ENCODE measurements at places on chromosomes 7 and 10. TPM values are rescaled to one million over a fixed set of nuclear protein-coding genes. Genes with fewer than 3 reads are reported as not detected.

GRCh38 chr7:96397936-96398598 lies 76.2 kb upstream of the SLC25A13 start:
- DNase-seq, result no peak

DNA sequence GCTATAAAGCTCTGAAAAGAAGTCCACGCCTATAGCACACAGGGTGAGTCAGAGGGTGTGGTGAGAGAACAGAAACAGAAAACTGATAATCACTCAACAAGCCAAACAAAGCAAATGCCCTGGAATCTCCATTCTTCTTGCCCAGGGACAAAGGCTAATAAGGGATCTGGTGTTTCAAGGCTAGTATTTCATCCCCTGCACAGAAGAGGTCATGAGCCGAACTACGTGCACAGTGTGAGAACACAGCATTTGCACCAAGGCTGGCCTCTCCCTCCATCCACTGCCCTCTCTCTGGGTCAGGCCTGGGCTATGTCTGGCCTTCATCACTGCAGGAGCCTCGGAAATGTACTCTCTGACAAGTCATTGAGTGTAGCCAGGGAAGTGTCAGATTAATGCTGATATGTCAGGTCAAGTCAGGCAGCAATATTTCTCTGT lies 42.7 kb downstream of the PRR15 start:
- no peak for DNase-seq

LOXL4 gene
- polyA plus RNA-seq, result 0.24 TPM

- DNase-seq, result no peak
Observed at GRCh38 chr7:80428161-80429054, 83.5 kb downstream of the GNAT3 start.

DNA sequence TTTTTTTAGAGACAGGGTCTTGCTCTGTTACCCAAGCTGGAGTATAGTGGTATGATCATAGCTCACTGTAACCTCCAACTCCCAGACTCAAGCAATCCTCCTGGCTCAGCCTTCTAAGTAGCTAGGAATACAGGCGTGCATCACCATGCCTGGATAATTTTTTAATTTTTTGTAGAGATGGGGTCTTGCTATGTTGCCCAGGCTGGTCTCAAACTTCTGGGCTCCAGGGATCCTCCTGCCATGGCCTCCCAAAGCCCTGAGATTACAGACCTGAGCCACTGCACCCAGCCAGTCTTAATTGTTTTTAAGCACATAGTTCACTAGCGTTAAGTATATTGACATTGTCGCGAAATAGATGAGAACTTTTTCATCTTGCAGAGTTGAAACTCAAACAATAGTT lies 2.0 kb downstream of the SUPV3L1 start:
- DNase-seq, result no peak

GRCh38 chr7:67448271-67448670 lies 451.6 kb downstream of the TYW1 start:
- no peak for DNase-seq

DNA sequence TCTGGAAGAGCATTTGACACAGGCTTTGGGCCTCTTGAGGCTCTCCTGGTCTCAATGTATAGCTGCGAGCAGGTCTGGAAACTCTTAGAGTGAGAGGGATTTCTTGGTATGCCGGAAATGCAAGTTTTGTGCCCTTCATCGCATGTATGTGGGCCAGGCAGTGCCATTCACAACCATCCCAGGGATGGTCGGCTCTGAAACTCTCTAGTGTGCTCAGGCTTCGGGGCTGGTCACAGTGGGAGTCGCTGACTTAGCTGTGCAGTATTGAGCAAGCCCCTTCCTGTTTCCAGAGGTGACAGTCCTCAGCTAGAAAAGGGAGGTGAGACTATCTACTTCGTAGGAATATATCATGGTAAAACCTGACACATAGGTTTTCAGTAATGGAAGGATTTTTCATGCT lies 2.0 kb upstream of the AOAH start:
- no peak for DNase-seq

PARP12 gene
- polyA plus RNA-seq, result 57.8 TPM

DNA sequence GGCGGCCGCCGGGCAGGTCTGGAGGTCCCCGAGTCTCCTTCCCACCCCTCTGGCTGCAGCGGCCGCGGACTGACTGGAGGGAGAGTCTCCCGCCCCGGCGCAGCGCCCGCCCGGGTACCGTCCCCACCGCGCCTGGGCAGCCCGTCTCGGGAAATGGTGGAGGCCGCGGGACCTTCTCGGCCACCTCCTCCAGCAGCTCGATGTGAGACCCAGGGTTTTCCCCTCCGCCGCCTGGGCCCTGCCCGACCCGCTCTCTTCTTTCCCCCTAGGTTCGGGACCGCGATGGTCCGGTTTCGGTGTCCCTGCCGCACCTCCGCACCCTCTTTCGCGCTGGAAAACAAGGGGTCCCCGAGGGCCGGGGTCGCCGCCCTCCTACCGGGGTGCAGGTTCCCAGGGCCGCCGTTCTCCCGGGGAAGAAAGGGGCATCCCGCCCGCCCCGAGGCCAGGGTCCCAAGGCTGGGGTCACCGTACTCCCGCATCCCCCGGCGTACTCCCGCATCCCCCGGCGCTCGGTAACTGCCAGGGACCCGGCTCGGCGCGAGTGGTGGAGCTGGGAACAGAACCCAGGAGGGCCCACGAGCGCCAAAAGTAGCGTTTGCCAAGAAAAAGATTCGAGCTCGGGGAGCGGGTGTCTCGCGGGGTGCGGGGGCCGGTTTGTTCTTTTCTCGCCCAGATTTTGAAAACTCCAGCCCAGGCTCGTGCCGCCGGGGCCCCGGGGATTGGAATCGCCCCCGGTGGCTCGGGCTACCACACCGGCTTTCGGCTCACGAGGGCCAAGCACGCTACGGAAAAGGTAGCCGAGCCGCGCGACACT lies 3.4 kb downstream of the TNRC18 start:
- DNase-seq, result peak; percentile 30

GRCh38 chr10:118913825-118914224 lies 115.7 kb upstream of the NANOS1 start:
- DNase-seq, result no peak

ANKRD61 gene
- polyA plus RNA-seq, result not detected

DNA sequence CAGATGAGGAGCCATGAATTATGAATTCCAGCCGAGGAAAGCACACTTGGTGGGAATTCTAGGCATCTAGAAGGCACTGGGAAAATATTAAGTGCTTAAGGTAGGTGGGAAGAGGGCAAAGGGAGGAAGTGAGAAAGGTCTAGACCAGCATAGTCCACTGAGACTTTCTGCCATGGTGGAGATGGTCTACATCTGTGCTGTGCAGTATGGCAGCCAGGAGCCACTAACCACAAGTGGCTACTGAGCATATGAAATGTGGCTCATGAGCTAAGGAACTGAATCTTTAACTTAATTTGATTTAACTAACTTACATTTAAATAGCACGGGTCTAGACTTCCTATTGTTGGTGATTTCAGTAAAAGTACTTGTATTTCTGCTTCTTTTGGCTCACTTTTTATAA lies 82.5 kb upstream of the SEM1 start:
- DNase-seq, result no peak

NUDT1 gene
- 59.2 TPM for polyA plus RNA-seq

GRCh38 chr10:130481936-130482335 lies 345.7 kb downstream of the GLRX3 start:
- no peak for DNase-seq

DNA sequence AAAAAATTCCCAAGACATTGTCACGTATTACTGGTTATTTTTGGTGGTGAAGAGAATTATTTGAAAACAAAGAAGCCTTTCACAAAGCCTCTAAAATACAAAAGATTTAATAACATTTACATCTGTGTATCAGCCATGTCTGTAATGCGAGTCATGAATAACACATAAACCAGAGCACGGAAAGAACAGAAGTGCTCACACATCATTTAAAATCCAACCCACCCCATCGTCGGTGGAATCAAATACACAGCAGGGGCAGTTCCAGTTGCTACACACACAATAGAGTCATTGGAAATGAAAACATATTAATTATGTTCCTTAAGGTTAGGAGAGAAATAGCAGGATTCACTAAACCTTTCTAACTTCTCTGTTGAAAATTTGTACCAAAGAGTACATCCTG lies 1097.3 kb downstream of the KCNMA1 start:
- DNase-seq, result no peak

GRCh38 chr7:107890493-107890961 lies 456 bp upstream of the DLD start:
- no peak for DNase-seq

DNA sequence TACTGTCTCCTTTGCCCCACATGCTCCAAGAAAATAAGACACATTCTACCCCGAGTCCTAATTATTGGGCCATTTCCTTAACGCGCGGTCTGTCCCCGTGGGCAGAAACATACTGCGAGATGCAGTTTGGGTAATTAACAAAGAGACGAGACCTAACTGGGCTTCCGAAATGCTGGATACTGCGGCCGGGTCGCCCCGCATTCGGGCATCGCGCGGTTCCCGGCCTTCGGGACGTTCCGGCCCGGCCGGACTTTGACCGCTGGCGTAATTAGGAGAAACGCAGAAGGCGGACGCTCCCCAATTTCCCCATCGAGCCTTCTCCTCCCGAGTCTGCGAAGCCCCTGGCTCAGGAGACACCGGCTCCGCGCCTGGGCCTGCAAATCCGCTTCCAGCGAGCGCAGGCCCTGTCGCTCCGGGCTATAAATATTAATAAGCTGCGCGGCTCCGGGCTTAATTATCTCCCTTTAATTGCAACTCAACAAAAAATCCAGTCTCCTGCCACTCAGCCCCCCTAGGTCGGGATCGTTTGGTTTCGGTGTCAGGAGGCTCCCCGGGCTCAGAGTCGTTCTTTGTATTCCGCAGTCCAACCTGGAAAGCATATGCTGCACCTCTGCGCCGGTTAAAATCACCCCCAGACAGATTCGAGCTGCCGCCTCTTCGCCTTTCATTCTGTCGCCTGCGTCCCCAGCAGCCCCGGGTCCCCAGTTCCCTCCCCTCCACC lies 131.5 kb downstream of the SPAG6 start:
- DNase-seq, result no peak

LAMTOR4 gene
- polyA plus RNA-seq, result 470 TPM

DNA sequence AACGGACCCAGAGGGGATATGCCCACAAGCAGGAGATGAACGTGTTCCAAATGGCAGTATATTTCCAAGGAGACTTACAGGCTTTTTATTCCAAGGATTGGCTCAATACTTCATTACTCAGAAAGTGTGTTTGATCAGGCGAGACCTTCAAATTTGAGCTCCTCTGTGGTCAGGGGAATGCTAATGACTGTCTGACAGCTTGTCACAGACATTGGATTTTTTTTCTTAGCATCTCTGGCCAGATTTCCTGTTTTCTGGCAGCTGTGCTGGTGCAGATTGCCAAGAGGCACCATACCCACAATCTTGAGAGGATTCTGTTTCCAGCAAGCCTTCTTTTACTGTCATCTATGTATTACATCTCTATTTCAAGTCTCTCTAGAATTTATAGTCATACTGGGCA lies 93.8 kb downstream of the C1GALT1 start:
- no peak for DNase-seq

DNA sequence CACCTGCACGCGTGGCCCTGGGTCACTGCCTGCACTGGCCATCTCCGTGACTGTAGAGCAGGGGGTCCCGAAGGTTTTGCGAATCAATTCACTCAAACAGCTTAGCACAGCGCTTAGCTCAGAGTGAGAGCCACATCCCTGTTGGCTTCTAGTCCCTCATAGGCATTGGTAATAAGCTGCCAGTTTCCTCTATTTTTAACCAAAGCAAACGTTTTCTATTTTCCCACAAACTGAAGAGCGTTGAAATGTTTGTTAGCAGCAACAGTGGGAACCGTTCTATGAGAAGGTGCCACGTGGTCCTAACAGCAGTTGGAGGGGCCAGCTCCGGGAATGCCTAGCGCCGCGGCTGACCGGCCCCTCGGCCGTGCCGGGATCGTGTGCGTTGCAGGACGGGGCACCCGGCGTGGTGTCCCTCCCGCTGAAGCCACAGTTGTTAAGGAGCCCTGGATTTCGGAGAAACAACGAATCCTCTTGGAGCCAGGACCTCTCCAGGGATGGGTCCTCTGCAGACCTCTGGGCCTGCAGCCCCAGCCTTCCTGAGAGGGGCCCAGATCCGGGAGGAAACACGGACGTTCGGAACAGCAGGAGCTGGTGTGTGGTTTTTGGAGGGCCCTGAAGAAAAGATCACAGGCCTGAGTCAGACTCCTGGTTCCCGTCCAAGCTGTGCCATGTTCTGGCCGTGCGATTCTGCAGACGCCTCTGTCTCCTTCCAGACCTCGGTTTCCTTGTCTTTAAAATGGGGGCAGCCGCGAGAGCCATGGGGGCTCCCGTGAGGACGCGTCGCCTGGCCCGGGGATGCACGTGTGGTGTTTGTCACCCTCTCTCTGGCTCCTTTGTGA lies 40.3 kb downstream of the FAM20C start:
- DNase-seq, result no peak

EBF3 gene
- polyA plus RNA-seq, result not detected

- no peak for DNase-seq
Observed at GRCh38 chr10:129769381-129770116, 194.5 kb downstream of the EBF3 start.

- DNase-seq, result no peak
Observed at GRCh38 chr10:75408509-75408875, 6.9 kb upstream of the ZNF503 start.

DNA sequence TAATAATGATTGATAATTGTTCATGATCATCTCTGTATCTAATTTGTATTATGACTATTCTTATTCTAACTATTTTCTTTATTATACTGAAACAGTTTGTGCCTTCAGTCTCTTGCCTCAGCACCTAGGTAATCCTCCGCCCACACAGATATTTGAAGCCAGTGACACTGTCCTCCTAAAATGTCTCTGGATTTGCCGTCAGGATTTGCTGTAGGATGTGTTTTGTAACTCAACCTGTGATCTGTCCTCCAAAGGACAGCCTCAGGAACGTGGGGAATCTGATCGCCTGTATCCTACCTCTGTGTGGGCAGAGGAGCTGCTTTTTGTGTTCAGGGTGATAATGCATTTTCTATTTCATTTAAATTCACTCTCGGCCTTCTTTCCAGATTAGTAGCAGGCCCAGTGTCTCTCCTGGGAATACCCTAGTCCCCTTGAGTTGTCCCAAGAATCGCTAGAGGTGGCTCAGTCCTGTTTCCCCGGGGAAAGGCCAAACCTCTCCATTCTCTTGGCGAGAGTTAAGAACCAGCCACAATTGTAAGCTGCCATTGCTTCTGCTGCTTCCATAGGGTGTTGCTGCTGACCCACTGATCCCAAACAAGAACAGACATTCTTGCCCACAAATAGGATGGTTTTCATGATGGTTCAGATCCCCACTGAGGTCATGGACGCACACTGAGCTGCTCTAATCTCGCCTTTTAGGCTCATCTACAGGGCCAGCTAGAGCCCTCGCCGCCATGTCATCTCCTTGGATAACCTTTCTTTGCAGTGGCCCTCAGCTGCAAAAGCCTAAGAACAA lies 136.2 kb upstream of the KCNMA1 start:
- no peak for DNase-seq
